EL (cell line): ENCODE measurements at places on chromosomes 4 and X.

GRCh38 chrX:153411255-153411987, at the start of gene ZFP92:
Gene ZFP92 (plus strand): TSS chrX:153411472. CDS start chrX:153418323, 6,851 bp downstream.
- DNase-seq: peak; percentile 34

DNA sequence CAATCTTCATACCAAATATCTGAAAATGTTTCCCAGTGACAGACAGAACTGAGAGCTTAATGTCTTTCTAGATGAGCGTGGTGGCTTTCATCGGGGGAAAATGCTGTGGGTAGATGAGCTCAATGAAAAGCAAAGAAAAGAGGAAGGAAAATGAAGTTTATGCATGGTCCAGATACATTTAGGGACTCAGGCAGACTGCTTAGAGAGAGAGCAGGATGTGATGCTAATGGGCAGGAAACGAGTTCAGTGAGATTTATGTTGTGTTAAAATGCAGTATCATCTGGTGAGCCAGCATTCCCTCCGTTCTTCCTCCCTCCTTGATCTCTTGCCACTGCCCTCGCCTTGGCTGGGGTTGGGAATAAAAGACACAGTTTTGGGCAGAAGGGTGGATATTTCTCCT, 229.2 kb downstream of the GBA3 start:
- DNase-seq: no peak

DNA sequence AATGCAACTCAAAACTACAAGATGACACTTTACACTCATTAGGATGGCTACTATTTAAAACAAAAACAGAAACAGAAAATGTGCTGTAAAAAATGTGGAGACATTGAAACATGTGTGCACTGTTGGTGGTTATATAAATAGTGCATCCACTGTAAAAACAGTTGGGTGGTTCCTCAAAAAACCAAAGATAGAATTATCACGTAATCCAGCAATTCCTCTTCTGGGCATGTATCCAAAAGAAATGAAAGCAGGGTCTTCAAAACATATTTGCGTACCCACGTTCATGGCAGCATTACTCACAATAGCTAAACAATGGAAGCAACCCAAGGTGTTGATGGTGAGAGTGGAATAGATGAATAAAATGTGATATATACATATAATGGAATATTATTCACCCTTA, 967.2 kb downstream of the TRAM1L1 start:
- no peak for DNase-seq

DNA sequence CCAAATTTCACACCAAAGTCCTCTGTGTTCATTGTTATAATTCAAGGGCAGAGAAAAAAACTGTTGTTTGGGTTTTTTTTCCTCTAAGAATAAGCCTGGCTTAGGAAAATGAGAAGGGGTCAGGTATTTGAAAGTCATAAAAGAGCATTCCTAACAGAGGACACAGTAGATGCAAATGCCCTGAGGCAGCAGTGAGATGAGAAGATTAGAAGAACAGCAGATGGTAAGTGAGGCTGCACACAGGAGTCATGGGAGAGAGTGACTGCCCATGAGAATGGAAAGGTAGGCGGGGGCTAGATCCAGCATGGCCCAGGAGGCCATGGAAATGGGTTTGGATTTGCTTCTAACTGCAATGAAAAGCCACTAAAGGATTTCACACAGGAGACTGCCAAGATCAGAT, 107.5 kb upstream of the RBPJ start:
- peak; percentile 55 for DNase-seq

GRCh38 chrX:20011608-20012007, 20.7 kb upstream of the BCLAF3 start:
- DNase-seq: no peak

DNA sequence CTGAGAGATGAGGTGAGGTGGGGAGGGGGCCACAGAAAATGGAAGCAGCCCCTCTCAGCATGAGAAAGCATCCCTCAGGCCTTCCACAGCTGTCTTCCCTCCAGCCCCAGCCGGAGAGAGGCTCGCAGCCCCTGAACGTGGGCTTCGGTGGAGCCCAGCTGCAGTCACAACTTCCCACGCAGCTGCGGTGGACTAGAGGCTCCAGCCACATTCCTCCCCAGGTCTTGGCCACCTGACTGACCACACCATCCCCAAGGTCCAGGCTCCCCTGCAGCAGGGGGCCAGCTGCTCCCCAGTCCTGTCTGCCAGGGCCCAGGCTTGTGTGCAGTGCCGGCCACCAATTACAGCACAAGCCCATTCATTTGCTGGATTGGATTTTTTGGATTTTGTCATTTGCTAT, 212.3 kb upstream of the BCOR start:
- DNase-seq: no peak

GRCh38 chrX:153465691-153466380, 4.5 kb downstream of the HAUS7 start:
- DNase-seq: no peak

DNA sequence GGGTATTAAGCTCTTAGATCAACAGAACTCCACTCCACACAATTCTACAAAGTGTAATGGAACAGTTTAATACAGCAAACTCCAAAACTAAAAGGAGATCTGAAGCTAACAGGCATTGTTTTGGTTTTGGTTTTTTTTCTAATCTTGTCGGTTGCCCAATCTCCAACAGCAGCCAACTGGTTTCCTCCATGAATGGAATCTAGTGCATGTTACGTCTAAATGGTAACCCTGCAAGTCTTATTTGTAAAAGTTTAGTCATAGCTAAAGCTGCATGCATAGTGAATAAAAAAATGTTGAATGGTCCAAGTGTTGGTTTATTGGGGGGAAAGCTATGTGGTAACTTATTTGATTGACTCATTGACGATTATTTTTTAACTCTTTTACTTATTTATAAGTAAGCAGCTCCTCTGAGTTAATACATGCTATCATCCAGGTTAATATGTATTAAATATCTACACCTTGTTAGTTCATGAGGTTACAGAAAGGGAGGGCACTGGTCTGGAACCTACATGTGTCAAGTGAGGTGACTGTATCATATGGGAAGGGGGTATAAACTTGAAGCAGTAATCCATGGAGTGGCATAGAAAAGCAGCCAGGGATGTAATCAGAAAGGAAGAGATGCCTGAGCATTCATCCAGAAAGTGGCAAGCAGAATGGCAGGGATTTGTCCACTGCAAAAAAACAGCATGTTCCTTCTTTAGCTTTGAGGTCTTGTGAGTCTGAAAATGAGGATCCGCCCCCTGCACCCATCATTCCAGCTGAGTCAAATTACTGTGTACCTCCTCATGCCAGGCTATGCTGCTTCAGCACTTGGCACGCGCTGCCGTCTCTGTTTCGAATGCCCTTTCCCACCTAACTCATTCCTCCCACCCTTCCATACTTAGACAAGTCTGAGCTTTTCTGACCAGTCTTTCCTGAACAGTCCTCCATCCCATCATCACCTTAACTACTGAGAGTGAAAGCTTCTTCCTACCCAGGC, 81.7 kb downstream of the PDGFC start:
- DNase-seq: peak; percentile 21

GRCh38 chrX:110182865-110183264, 135.0 kb downstream of the AMMECR1 start:
- DNase-seq: peak; percentile 17

- no peak for DNase-seq
Measured at GRCh38 chr4:132818091-132818490, 331.0 kb upstream of the PCDH10 start.

GRCh38 chrX:34629572-34629971, 27.5 kb downstream of the TMEM47 start:
- no peak for DNase-seq

DNA sequence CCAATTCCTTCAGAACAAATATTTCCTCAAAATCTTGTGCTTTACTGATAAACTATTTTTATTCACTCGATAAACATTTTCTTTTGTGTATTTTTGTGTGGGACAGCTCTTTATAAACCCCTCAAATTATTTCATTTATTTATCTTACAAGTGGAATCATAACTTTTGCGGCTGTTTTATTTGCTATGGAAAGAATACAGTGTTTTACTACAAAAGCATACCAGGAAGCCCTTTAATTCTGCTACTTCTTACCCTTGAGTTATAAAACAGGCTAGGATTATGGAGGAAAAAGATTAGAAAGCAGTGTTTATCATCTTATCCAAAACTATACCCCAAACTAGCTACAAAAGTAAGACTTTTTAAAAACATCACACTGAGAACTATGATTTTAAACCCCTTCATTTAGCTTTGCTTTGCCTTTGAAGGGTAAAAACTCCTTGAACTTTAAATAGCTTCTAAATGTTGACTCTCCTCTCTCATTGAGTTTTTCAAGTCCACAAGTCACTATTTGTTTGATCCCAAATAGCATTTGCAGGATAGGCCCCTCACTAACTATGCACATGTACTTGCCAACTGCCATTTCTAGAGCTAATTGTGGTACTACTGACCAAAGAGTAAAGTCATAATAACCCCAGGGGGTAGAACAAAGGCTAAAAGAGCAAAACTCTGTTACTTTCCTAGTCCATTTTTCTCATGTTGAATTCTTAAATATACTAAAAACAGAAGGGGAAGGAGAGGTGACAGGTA, 45.8 kb upstream of the SGMS2 start:
- no peak for DNase-seq

- DNase-seq: no peak
Measured at GRCh38 chr4:1578251-1578773, 105.8 kb downstream of the FAM53A start.

- peak; percentile 47 for DNase-seq
Measured at GRCh38 chr4:113646442-113646822, 115.1 kb downstream of the CAMK2D start.

- no peak for DNase-seq
Measured at GRCh38 chrX:30489323-30489722, 88.2 kb downstream of the TASL start.

- DNase-seq: no peak
Measured at GRCh38 chrX:154012336-154012991, 7.2 kb downstream of the IRAK1 start.

GRCh38 chr4:161926033-161926828, 237.6 kb downstream of the FSTL5 start:
- no peak for DNase-seq

DNA sequence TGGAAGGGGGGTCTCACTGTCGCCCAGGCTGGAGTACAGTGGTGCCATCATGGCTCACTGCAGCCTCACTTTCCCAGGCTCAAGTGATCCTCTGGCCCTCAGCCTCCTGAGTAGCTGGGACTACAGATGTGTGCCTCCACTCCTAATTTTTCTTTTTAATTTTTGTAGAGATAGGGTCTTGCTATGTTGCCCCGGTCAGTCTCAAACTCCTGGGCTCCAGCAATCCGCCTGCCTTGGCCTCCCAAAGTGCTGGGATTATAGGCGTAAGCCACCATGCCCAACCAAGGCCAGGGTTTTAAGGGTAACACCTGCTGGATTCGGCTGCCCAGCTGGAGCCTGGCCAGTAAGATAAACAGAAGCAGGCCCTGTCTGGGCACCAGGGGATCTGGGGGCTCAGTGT, 3.4 kb downstream of the TREX2 start:
- no peak for DNase-seq

DNA sequence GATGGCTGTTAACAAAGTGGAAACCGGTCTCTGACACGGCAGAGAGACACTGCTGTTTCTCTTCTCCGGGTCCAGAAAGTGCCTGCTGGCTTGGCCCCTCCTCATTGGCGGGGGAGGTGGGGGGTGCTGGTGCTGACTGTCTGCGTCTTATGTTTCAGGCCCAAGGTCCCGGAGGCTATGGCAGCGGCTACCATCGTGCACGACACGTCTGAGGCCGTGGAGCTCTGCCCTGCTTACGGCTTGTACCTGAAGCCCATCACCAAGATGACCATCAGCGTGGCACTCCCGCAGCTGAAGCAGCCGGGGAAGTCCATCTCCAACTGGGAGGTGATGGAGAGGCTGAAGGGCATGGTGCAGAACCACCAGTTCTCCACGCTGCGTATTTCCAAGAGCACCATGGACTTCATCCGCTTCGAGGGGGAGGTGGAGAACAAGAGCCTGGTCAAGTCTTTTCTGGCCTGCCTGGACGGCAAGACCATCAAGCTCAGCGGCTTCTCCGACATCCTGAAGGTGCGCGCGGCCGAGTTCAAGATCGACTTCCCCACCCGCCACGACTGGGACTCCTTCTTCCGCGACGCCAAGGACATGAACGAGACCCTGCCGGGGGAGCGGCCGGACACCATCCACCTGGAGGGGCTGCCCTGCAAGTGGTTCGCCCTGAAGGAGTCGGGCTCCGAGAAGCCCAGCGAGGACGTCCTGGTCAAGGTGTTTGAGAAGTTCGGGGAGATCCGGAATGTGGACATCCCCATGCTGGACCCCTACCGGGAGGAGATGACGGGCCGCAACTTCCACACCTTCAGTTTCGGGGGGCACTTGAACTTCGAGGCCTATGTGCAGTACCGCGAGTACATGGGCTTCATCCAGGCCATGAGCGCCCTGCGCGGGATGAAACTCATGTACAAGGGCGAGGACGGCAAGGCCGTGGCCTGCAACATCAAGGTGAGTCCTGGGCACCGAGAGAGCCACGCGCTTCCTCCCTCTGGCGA, 2.2 kb downstream of the AKAP17A start:
- no peak for DNase-seq

GRCh38 chrX:73668779-73669178, 105.8 kb downstream of the CHIC1 start:
- DNase-seq: no peak

DNA sequence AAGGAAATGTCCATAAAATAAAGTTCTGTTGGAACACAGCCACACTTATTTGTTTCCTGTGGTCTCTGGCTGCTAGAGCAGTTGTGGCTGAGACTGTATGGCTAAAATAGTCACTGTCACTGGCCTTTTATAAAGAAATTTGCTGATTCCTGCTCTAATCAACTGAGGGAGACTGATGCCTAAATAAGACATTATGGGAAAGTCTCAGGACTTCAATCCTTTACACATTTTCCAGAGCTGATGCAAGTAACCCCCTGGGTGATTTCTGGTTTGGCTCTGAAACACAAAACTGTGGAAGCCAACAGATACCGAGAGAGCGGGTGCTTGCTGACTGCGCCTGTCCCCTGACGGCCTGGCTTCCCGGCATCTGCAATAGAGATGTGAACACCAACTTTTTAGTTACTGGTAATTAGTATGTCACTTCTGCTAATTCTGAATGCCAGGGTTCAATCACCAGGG, 64.0 kb downstream of the POLR2B start:
- no peak for DNase-seq

DNA sequence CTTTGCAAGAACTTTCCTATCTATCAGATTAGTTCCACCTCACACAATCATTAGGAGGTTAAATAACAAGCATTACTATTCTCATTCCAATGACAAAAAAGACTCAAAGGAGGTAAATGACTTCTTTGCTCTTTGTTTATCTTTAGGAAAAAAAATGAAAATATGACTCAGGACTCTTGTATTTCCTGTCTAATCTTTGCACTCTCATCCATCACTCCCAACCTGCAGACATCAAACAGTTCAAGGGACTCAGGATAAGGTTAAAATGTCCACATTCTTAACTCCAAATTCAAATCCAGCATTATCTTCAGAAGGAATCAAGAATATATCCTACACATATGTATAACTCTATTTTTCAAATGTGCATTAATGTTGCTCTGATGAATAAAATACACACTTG, 139.6 kb downstream of the UNC5C start:
- no peak for DNase-seq

DNA sequence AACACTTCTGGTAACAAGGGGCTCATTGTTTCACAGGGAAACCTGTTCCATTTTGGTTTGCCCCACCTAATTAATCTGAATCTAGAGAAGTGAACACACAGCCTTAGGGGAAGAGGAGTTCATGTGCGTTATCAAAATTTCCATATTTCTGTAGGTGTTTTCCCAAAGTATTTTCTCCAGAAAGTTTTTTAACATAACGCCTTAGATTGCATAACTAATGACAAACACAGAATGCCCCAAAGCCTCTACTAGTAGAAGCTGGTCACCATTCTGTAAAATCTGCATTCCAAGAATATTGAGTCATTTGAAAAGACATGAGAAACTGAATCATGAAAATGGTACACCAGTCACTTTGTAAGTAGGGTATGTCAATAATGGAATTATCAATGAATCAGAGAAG, 41.1 kb downstream of the IL13RA2 start:
- peak; percentile 58 for DNase-seq

GRCh38 chrX:149950681-149951080, 12.4 kb upstream of the EOLA2 start:
- peak; percentile 57 for DNase-seq
